Heart left ventricle (tissue), 16 donors: ENCODE measurements at places on chromosomes 12 and 14. TPM values are rescaled to one million over a fixed set of nuclear protein-coding genes. Genes with fewer than 3 reads are reported as not detected.

The FGF23 gene
- total RNA-seq: not detected

The CD163L1 gene
- 7.3 TPM for total RNA-seq

The CCDC198 gene
- total RNA-seq: not detected

The EGLN3 gene
- total RNA-seq: 129 TPM

The RASSF3 gene
- 103 TPM for total RNA-seq

The OTX2 gene
- total RNA-seq: not detected

The SYNE3 gene
- 10.3 TPM for total RNA-seq

The OR4E2 gene
- total RNA-seq: not detected
